ENCODE measurements at places on chromosomes 1 and 21.

GRCh38 chr1:157472959-157473358 lies 79.4 kb downstream of the FCRL5 start:
- DNase-seq: no peak

DNA sequence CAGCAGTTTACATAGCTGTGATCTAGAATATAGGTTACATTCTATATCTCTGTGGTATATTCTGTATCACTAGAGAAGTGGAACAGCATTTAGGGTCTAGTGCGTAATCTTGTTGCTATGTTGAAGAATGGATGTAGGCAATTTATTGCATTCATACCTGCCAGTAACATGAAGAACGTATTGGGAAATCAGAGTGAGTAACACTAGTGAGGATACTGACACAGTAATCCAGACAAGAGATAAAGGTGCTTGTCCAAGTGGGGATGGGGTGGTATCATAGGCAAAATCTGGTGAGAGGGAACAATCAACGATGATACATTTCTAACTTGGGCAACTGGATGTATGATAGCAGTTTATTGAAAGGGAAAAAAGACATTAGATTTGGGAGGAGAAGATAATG lies 9.8 kb downstream of the PPP2R5A start:
- no peak for DNase-seq

GRCh38 chr1:111334169-111334568 lies 43.5 kb downstream of the CHIA start:
- DNase-seq: peak; percentile 55

DNA sequence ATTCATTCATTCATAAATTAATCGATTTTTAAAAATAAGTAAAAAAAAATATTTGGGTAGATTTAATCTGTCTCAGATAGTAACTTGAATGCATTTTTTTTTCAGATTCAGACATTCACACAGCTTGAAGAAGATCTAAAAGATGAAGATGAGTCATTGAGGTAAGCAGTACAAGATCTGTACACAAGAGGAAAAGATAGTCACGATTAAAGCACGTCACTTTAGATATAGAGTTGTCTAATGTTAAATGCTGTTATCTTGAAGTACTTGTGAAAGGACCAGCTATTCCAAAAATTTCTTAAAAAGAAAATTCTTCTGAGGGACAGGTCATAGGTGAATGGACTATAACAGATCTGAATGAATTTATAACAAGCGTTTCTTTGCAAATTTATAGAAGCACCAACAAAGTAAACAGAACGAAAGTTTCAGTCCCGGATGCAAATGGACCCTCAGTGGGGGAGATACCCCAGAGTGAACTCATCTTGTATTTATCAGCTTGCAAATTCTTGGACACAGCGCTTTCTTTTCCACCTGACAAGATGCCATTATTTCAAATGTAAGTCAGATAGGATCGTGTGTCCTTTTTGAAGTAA lies 31.2 kb upstream of the MORC3 start:
- peak; percentile 67 for DNase-seq

DNA sequence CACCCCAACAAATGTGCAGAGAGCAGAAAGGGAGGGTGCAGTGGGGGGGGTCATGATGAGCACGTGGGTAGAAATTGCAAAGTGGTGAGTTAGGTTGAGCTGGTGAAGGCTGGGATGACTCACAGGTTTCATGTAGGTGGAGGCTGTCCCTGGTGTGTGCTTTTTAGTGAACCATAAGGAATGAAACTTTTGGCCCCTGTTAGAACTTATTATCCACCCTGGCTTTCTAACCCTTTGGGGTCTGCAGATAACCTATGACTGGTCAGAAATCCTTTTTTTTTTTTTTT lies 46.9 kb downstream of the DOP1B start:
- no peak for DNase-seq

DNA sequence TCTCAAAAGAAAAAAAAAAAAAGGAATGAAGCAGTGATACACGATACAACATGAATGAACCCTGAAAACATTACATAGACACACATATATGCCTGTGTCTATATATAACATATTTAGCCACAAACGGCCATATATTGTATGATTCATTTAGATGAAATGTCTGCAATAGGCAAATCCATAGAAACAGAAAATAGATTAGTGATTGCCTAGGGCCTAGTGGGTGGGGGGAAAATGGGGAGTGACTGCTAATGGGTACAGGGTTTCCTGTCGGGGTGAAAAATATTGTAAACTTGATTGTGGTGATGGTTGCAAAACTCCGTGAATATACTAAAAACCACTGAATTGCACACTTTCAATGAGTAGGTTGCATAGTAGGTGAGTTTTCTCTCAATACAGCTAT lies 6.0 kb upstream of the H6PD start:
- DNase-seq: no peak

DNA sequence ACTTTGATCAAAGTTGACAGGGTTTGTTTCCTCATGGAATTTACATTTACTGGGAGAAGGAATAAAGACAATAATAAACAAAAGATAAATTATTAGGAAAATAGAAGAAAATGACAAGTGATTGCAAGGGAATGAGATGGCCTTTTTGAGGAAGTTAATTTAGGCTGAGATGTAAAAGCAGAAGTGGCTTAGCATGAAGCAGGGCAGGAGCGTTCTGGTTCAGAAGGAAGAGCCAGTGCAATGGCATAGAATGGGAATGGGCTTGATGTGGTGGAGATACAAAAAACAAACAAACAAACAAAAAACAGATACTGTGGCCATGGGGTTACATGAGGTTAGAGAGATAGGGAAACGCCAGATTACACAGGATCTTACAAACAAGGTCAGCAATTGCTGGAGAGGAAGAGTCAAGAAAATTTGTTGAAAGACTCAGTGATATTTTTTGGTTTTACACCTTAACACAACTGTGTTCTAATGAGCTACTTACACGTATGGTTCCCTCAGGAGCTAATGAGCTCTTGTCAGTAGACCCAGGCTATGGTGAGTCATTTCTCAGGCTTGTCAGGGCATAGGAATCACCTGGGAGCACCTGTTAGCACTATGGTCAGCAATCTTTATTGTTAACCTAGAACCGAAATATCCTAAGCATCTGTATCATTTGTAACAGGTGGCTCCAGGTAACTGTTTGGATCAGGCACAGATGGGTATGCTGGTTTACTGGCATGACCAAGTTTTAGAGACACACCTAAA lies 8.7 kb upstream of the CADM3 start:
- DNase-seq: no peak

- DNase-seq: no peak
Observed at GRCh38 chr1:225777058-225777582, 506 bp upstream of the SRP9 start.

DNA sequence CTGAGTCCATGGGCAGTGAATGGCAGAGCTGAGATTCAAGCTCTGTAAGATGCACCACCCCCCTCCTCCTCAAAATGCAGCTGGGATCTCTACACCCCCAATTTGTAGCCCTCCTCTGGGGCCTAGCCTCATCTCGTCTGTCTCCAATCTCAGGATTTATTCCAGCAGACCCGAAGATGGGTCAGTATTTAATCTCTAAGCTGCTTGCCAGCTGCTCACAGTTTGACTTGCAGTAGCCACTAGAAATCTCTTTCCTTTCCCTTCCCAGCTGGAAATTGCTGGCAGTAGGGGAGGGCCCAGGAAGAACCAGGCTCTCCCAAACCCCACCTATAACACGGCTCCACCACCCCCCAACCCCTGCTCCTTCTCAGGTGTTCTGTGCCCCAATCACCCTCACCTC lies 1.5 kb downstream of the LACTBL1 start:
- no peak for DNase-seq

DNA sequence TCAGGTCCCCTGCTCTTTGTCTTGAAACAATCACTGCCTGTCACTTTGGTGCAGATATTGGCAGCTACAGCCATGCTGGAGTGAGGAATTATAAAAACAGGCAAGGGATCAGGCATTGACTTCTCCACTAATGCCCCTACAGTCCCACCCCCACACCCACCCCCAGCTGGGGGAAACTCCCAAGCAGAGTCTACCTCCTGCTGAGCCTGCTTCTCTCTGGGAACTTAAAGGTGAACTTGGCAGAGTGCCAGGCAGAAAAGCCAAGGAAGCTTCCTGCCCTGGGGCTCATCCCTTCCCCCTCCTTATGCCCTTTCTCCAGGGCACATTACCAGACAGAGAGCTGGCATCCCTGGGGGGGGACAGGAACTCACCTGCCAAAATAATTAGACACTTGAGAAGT lies 6.7 kb downstream of the NCMAP start:
- no peak for DNase-seq

DNA sequence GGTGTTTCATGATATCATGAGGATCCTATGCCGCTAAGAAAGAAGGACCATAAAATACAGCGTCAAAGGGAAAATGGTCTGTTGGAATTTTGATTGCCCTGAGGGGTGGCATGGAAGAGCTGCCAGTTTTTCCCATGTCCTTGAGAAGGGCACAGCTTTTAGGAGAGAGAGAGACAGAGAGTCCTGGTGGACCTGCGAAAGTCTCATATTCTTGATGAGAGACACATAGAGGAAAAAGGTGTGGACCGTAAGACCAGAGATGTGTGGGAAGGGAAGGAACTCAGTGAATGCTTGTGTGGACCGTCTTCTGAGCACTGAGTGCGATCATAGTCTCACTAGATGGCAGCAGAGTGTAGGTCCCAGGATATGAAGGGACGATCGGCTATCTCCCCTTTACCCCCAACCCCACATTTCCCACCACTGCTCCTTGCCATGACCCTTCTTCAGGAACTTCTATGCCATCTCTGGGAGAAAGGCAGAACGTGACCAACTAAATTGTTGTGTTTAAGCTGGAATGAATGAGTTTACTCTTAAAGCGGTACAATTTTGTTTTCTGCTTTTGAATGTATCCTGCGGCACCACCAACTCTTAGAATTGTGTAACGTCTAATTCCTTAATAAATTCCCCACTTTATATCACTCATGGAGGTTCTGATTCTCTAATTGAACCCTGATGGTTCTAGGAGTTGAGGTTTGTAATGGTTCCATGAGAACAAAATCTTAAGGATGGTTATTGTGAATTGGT lies 117.7 kb downstream of the CTH start:
- DNase-seq: no peak

DNA sequence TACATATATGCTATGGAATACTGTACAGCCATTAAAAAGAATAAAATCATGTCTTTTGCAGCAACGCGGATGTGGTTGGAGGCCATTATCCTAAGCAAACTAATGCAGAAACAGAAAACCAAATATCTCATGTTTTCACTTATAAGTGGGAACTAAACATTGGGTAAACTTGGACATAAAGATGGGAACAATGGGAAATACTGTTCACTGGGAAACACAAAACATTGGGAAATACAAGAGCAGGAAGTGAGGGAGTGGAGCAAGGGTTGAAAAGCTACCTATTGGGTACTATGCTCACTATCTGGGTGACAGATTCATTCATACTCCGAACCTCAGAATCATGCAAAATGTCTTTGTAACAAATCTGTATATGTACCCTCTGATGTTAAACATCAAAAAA lies 17.3 kb upstream of the PPT1 start:
- no peak for DNase-seq

DNA sequence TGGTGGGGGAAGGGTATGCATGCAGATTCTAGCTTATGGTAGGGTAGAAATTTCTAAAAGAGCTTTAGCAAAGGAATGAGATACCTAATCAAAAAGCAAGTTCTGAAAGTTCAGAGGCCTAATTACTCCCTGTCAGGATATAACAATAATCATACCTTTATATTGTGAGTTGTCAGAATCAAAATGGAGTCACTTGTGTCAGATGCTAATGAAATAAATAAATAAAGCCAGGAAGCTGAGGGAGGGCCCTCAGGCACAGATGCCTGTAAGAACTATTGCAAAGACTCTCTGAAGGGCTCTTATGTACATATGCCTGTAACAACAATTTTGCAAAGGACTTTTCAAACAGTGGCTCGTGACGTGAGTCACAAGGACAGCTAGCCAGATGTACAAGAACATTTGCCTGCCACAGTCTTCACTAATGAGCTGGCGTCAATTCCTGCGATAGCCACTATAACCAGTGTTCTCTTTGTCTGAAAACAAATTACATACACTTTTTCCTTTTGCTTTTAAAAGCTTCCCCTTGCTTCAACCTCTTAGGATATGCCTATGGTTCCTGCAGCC lies 27.4 kb upstream of the DNASE2B start:
- no peak for DNase-seq

GRCh38 chr1:39925721-39926342 lies 24.1 kb upstream of the MYCL start:
- DNase-seq: no peak

GRCh38 chr1:31064111-31064717 lies 1.3 kb downstream of the PUM1 start:
- no peak for DNase-seq

- DNase-seq: no peak
Observed at GRCh38 chr1:154874465-154874864, 4.4 kb upstream of the KCNN3 start.

GRCh38 chr1:205792961-205793673 lies 17.8 kb upstream of the RAB29 start:
- no peak for DNase-seq

GRCh38 chr1:158801396-158801795 lies 20.4 kb upstream of the OR6N2 start:
- DNase-seq: no peak

- no peak for DNase-seq
Observed at GRCh38 chr21:39952265-39952664, 85.0 kb downstream of the PCP4 start.

- DNase-seq: no peak
Observed at GRCh38 chr21:16239659-16240265, 510.0 kb downstream of the USP25 start.

DNA sequence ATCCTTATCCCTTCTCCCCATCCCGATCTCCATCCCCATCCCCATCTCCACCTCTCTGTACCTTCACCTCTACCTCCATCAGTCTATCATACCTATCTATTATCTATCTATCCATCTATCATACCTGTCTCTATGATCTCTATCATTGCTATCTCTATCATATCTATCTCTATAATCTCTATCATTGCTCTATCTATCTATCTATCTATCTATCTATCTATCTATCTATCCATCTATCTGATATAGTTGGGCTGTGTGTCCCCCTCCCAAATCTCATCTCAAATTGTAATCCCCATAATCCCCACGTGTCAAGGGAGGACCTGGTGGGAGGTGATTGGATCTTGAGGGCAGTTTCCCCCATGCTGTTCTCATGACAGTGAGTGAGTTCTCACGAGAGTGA lies 97.9 kb upstream of the PAXBP1 start:
- no peak for DNase-seq

GRCh38 chr1:94852788-94853187 lies 32.6 kb downstream of the SLC44A3 start:
- no peak for DNase-seq

DNA sequence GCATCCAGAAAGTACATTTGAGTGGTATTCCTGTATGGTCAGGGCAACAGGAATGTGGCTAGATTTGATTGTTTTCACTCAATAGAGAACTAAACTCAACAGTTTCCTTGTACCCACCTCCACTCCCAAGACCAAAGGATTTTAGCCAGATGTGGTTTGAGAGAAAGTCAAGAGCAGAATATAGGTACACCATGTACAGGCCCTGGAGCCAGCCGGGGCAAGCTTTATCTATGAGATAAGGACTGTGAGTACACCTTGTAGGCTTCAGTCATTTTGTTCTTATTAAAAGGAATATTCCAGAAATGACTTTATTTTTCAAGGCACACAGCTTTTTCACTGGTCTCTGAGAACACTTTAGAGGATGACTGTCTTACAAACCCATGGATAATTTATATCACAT lies 192.4 kb upstream of the JUN start:
- DNase-seq: no peak
